NCI-H2171 (cell line): ENCODE measurements at places on chromosomes 2 and 18.

DNA sequence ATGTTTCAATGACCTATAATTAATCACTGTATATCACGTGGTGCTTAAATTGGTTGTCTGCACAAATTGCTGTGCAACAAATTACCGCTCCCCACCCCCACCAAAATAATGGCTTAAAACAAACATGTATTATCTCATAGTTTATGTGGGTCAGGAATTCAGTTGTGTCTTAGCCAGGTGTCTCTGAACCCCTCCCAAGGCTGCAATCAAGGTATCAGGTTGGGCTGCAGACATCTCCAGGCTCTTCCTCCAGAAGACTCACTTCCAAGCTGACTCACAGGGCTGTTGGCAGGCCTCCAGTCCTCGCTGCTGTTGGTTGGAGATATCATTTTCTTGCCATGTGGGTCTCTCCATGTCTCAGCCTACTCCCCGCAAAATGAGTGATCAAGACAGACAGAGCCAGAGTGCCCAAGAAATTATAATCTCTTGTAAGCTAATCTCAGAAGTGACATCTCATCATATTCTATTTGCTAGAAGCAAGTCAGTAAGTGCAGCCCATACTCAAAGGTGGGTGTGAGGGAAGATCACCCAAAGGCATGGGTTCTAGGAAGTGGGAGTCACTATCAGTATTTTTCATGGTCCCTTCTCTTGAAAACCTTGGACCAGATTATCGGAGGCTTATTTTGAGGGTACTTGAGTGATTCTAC is 38.4 kb downstream of the SPC25 start:
- peak; percentile 56 for DNase-seq

DNA sequence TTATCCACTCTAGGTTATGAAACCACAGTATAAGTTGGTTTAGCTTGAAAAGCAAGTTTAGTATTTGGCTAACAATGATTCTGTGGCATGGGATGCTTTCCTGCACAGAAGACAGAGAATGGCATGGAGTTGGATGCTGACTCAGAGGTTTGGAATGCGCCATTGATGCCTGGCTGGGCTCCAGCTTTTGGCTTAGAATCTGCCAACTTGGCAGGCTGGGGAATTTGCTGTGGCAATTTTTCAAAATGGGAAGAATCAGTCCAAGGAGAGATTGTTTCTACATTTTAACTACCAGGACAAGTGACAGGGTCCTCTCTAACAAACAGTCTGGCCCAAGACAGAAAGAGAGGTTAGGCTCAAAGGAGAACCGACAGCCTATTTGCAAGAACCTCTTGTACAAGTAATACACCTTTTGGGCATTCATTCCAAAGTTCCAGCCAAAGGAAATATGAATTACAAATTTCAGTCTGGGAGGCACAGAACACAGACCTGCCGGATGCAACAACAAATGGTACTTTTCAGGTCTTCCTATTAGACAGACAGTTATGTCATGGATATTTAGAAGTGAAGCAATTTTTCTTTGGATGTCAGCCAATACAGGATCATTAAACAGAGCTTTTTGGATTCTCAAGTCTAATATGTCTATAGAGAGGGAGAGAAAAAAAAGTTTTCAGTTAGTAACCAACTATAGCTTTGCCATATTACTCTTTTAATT is 1027.7 kb downstream of the TMEM182 start:
- DNase-seq, result no peak

DNA sequence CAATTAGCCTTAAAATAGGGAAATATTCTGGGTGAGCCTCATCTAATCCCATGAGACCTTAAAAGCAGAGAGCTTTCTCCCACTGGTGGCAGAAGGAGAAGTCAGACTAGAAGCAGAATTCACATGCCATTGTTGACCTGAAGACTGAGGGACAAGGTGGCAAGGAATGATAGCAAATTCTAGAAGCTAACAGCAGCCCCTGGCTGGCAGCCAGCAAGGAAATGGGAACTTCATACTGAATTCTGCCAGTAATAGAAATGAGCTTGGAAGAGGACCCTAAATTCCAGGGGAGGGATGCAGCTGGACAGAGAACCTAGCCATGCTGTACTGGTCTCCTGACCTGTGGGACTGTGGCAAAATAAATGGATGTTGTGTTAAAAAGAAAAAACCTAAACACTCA is 19.5 kb downstream of the B3GNT7 start:
- DNase-seq, result no peak

- DNase-seq, result no peak
Observed at GRCh38 chr2:144201868-144202468, 318.0 kb downstream of the ZEB2 start.

DNA sequence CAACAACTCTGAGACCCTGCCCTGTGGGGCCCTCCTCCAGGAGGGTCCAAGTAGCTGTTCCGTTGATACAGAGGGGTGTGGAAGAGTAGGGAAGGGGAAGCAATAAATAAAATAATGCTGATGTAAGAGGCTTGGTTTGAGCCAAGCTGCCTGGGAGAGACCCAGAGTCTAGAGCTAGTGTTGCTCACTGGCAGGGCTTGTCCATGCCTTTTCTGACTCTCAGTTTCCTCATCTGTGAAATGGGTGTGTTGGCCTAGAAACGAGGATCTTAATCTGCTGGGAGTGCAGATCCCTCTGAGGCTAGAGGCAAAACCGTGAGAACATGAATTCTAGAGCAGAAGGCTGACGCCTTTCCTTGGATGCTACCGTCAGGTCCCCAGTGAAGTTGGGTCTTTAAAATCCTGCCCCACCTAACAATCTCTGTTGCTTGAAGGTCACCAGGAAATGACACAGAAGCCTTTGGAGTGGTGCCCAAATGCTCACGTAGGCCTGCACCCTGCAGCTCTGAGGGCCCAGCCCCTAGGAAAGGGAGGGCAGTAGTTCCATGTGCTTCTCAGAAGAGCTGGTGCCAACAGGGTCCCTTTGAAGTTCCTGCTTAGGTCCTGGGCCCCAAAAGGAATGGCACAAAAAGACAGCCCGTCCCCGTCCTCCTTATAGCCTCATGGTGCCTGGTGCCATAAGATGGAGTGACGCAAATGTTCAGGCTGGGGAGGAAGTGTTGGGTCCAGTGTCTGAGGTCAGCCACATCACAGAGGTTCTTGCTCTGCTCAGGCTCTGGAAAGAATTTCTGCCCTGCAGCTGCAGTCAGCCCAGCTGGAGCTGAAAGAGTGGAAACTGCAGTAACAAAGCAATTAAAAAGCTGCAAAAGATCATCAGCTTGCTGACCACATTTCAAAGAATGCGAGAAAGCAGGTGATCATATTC is 73.2 kb upstream of the SMAD2 start:
- DNase-seq, result no peak

- no peak for DNase-seq
Observed at GRCh38 chr2:237486819-237487448, at the start of gene MLPH. TSS of gene MLPH (plus strand) at chr2:237487251. CDS start at chr2:237493427, 6,176 bp downstream.

DNA sequence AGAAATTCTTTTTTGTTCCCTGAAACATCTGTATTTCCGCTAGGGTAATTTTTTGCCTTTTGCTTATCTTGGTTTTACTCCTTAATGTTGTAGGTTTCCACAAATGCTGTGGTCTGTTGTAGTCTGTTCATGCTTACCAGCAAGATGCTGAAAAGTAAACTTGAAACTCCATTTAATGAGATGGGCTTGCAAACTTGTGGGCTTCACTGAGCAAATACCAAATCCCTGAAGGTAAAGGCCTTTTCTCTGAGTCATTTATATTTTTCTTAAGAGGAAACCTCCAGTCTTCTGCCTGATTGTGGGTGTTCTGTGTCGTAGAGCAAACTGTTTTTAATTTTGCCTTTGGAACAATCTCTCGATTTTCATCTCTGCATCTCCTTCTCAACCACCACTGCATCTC is 9.3 kb downstream of the SP140 start:
- DNase-seq, result no peak

DNA sequence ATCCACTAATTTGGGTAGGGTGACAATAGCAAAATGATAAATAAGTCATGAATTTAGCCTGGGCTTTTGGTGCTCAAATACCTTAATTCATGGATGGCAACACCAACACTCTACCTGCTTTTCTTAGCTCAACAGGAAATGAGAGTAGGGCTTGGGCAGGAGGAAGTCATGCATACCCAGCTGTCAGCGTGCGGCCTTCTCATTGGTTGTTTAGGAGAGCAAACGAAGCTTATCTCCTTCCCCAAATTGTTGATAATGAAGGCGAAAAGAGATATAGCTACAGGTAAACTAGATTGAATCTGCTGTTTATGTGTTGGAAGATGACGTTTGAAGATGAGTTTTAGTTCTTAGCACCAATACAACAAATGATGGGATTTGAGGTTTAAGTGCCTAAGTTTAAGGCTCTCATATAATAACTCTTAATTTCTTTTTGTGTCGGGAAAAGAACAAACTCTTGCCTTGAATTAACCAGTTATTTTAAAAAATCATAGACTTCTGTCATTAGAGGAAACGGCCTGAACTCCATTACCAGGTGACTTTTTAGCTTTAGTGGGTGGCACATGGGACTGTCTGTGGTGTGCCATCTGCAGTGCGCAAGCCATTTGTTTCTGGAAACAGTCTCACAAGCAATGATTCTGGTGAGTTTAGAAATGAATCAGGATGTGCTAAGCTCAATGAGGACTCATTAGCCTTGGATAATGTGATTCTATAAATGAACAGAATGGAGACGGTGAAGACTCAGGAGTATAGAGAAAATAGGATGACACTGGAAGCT is 19.8 kb downstream of the MAP4K4 start:
- DNase-seq, result no peak

DNA sequence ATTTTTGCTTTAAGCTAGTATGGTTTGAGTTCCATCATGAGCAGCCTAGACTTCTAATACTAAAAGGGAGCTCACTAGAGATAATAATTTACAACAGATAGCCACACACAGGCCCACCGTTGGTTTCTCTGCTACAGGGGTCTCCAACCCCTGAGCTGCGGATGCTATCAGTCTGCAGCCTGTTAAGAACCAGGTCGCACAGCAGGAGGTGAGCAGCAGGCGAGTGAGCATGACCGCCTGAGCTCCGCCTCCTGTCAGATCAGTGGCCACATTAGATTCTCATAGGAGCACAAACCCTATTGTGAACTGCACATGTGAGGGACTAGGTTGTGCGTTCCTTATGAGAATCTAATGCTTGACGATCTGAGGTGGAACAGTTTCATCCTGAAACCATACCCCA is 150.6 kb downstream of the HRH4 start:
- DNase-seq, result no peak

- DNase-seq, result no peak
Observed at GRCh38 chr2:128215897-128216642, 102.6 kb downstream of the HS6ST1 start.

DNA sequence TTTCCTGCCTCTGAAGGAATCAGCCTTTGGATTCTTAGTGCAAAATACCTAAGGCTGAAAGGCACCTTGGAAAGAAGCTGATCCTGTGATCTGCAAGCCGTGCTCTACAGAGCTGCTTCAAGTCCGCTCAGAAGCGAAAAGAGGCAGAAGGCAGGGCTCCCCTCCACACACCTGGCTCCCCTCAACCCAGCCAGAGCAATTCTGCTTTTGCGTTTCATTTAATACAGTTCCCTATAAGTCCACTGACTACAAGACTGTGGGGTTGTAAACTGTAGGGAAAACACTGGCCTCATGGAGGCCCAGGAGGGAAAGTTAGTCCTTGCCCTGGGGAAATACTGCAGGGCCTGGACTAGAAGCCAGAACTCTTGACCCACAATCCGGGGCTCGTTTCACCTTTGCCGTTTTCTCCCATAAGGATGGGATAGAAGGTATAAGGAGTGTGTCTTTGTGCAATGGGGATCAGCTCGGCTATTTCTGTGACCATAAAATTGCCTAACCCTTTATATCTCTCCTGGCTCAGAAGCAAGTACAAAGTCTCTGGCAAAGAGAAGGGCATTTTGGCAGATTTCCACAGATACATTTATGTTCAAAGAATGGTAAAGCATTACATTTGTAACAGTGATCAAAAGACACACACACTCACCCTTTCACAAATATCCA is 95.8 kb upstream of the TEX51 start:
- no peak for DNase-seq

GRCh38 chr2:179592167-179592936 is 269.1 kb downstream of the ZNF385B start:
- DNase-seq, result no peak

DNA sequence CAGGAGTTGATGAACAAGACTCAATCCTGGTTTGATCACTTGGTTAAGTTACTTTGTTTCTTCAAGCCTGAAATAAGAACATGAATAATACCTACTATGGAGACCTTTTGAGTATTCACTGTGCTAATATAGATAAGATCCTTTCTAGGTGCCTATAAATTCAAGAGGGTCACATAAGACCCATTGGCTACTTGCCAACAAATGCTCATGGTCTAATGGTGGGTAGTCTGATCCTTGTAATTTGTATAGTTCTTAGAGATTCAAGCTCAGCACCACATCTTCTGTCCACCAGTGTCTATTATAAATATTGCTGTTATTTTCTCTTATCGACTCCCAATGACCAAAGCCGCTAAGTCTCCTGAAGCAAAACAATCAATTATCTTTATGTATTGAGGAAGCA is 27.4 kb upstream of the ACSL3 start:
- DNase-seq, result no peak

GRCh38 chr2:85714841-85715240 is 20.7 kb downstream of the GNLY start:
- DNase-seq, result no peak

DNA sequence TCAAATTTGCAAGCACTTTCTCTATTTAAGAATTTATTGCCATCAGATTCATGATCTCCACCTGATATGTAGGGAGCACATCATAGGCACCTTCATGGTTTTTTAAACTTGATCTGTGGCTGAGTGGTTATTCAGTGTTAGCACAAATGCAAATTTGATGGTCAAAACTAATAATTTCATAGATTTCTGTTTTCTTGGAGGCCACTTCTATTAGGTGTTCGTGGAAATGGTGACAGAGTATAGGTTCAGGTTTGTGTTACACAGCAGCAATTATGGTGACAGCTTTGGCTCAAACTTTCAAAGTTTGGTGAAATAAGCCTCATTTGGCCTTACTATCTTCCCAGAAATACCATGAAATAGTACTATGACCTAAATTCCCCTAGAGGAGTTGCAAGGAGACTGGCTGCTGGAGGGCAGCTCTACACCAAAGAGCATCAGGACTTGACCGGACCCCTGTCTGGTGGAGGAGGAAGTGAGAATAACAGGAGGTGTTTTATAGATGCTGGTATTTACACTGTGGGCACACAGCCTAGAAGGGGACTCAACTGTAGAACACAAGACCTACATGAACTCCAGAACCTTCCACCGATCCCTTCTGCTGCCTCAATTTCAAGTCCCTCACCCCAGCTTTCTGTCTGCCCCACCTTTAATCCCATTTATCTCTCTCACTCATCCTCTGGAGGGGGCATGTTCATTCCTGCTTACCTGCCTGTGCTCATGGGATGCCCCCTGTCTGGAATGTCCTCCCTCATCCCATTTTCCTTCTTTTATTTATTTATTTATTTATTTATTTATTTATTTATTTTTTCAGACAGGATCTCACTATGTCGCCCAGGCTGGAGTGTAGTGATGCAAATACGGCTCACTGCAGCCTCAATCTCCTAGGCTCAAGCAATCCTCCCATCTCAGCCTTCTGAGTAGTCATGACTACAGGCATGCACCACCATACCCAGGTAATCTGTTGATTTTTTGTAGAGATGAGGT is 132.9 kb upstream of the SIX2 start:
- no peak for DNase-seq

- no peak for DNase-seq
Observed at GRCh38 chr2:23554054-23554697, 169.2 kb downstream of the KLHL29 start.
